ENCODE measurements at places on chromosomes 2 and 18.

GRCh38 chr2:105882920-105883435 is 138.3 kb downstream of the NCK2 start:
- DNase-seq: no peak

GRCh38 chr2:241389697-241390096 is 33.6 kb downstream of the FARP2 start:
- no peak for DNase-seq

DNA sequence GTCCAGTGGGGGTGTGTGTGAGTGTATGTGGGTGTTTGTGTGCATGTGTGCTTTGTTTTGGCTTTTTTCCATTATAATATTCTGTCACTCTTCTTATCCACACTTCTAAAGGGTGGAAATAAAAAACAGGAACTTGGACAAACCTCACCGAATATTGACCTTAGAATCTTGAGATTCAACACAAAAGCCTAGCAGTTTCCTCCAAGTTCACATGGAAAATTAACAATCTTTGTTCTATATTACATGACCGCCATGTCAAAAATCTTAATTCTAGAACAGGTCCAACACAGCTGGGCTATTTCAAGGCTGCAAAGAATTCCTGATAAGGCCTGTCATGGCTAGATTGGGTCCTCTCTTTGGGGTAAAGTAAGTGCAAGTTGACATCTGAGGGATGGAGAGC is 169.3 kb upstream of the OSR1 start:
- no peak for DNase-seq

DNA sequence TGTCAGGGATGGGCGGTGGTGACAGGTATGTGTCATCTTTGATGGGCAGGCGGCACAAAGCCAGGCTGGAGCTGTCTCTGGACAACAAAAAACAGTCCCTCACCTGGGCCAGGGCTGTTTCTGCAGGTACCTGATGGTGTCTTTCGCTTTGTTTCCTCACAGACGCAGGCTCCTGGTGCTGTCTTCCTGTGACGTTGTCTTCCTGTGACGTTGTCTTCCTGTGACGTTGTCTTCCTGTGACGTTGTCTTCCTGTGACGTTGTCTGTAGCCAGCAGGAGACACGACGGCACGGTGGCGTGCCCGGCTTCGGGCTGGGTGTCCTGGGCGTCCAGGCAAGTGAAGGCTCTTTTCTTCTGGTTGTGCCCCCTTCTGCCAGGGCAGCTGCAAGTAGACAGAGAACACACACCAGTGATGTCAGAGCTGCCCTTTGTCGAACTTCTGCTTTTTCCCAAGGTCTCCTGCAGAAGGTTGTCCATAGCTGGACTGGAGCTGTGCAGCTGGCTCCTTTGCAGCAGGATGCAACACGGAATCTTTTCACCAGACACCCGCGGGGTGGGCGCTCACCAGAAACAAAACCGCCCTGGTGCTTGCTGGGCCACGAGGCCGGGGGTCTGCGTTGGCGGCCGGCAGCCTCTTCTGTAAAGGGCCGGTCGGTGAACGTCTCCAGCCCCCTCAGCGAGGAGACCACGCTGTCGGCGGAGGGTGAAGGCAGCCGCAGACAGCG is 21.1 kb downstream of the GPR35 start:
- DNase-seq: no peak

- no peak for DNase-seq
These were observed 75.2 kb downstream of the FMNL2 start for GRCh38 chr2:152410165-152410597.

- DNase-seq: no peak
These were observed 244.6 kb upstream of the NT5C1B start for GRCh38 chr2:18833941-18834340.

All from cardiac septum (tissue), 1 donor.